ENCODE measurements at places on chromosomes 16 and 17. TPM values are rescaled to one million over a fixed set of nuclear protein-coding genes. Genes with fewer than 3 reads are reported as not detected.

The CTRL gene
- total RNA-seq: 2.9 TPM

DNA sequence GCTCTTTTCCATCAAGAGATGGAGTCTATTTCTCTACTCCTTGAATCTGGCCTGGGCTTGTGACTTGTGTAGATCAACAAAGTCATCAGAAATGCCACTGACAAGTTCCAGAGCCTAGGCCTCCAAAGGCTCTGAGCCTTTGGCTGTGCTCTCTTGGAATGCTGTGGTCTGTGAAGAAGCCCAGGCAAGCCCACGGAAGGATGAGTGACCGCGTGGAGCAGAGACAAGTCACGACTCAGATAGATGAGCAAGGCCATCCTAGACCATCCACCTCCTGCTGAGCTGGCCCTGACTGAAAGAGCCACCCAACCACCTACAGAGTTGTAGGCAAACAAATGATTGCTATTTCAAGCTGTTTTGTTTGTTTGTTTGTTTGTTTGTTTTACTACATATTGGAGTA is 11.6 kb upstream of the ICAM2 start:
- no peak for DNase-seq

The KIF2B gene
- not detected for total RNA-seq

The GRAPL gene
- total RNA-seq: not detected

GRCh38 chr16:23074423-23074822 is 74.8 kb downstream of the USP31 start:
- no peak for DNase-seq

GRCh38 chr17:79934653-79934970 is 95.4 kb upstream of the CBX4 start:
- no peak for DNase-seq

- DNase-seq: no peak
These were observed 115.1 kb downstream of the HIC1 start for GRCh38 chr17:2170023-2170422.

GRCh38 chr16:5722116-5722619 is 624.6 kb upstream of the EEF2KMT start:
- no peak for DNase-seq

The LDAF1 gene
- 5.9 TPM for total RNA-seq

- no peak for DNase-seq
These were observed 13.5 kb downstream of the TBCD start for GRCh38 chr17:82765371-82765770.
